ENCODE measurements at places on chromosomes 12 and 14. TPM values are rescaled to one million over a fixed set of nuclear protein-coding genes. Genes with fewer than 3 reads are reported as not detected.

The AICDA gene
- not detected for total RNA-seq

DNA sequence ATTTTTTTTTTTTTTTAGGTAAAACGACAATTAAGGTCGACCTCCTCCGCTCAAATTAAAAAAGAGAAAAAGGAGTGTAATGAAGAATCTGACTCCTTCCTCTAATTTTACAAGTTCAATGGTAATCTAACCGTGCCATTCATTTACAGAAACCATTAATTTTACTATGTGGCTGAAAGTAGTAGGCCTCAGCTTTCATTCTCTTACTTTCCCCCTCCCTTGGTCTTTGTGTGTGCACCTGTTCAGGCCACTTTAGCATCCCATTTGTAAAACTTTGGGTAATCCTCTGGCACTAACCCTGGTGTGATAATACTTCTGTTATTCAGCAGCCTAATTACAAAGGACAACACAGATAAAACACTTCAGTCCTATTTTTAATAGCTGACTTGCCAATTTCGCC, 128.1 kb downstream of the ASCL1 start:
- no peak for DNase-seq

The GPR68 gene
- total RNA-seq = 1.0 TPM

GRCh38 chr12:24360907-24361306, 411.4 kb upstream of the SOX5 start:
- DNase-seq = no peak

GRCh38 chr14:96103560-96104460, 64.6 kb downstream of the C14orf132 start:
- DNase-seq = no peak

DNA sequence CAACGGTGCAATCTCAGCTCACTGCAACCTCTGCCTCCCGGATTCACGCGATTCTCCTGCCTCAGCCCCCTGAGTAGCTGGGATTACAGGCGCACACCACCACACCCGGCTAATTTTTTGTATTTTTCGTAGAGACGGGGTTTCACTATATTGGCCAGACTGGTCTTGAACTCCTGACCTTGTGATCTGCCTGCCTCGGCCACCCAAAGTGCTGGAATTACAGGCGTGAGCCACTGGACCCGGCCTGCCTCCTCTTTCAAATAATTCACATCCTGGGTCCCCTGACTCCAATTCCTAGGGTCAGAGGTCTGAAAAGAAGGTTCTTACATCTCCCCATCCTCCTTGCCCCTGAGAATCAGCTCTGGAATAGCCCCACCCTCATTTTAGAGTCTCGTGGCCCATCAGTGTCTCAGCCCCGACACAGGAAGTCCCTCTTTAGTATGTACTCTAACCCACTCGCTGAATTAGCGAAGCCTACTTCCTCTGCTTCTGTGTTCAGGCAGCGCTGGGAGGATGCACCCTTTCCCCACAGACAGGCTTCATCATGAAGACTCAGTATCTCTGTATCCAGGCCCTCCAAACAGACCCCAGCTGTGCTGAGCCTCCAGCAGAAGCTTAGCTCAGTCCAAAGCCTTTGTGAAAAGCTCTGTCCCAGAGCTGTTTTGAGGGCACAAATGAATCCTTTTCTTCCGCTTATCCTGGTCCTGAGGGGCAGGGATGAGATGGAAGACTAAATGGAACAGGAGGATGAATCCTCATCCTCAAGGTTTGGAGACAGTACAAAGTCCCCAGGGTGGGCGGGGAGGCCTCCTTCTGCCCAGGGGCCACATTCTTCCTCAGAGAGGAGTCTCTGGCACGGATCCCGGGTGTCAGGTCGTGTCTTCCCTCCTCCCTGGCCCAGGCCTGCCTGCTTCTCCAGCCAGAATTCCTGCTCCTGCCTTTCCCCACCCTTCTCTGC, 3.5 kb downstream of the LPAR5 start:
- DNase-seq = peak; percentile 59

DNA sequence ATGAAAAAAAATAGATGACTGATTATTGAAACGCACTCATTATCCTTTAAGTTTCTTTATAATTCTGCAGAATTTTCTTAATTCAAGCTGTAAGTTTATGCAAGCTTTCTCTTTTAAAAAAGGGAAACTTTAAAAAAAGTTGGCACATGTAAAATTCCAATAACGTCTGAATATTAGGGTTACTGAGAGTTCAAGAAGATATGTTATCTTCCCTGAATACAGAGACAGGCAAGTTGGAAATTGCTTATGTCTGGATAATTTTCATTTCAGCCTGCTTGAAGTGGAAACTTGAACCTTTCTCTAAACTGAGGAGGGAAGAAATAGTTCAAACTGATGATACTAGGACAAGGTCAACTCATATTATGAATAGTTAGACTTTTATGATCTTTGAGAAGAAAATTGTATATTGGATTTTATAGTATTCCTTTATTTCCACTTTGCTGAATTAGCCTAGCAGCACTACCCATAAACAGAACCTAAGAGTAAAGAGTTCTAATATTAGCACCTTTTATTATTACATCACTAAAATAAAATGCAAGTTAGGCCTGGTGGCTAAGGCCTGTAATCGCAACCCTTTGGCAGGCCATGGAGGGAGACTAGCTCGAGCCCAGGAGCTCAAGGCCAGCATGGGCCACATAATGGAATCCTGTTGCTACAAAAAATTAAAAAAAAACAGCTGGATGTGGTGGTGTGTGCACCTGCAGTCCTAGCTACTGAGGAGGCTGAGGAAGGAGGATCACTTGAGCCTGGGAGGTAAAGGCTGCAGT, 288.0 kb downstream of the TRHDE start:
- DNase-seq = no peak

DNA sequence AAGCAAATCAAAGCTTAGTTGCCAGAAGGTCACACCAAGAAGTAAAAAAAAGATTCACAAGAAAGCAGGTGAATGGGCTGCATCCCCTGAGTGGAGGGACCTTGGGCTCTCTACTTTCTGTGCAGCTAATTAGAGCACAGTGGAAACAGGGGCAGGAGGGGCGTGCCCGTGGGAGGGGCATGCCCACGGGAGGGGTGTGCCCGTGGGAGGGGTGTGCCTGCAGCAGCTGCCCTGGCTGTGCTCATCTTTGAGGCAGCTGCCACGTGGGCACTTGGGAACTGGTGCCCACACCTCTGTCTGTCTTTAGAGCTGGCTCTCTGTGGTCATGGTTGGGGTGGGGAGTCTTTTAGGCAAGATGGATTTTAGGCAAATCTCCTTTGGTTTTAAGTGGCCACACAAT, 60.0 kb downstream of the EML1 start:
- no peak for DNase-seq

- DNase-seq = no peak
These were observed 252.2 kb downstream of the SYT10 start for GRCh38 chr12:33187409-33187808.

GRCh38 chr14:69803753-69804152, 6.7 kb upstream of the SLC10A1 start:
- DNase-seq = no peak

The EEF1AKMT3 gene
- total RNA-seq = 1.9 TPM

- no peak for DNase-seq
These were observed 46.9 kb upstream of the FLRT2 start for GRCh38 chr14:85483037-85483436.

- no peak for DNase-seq
These were observed 75.8 kb upstream of the CNTN1 start for GRCh38 chr12:40616383-40616915.

The TIGAR gene
- 15.8 TPM for total RNA-seq

- no peak for DNase-seq
These were observed 74.2 kb downstream of the NOC4L start for GRCh38 chr12:132218527-132218875.

DNA sequence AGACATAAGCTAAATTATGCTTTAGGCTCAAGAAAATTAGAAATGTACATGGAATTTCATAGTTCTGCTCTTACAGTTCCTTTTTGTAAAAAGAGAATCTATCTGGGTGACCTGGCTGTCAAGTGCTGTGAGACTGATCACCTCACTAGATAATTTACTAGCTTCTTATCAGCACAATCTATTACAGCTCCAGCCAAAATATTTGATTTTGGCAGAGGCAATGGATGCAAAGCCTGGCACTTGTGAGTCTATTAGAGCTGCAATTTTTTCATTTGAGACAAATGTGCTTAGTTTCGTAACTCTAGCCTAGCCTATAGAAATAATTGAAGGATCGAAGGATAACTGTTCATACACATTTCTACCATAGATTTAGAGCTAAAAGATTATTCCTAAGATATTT, 927.5 kb downstream of the SLC6A15 start:
- no peak for DNase-seq

GRCh38 chr14:68257969-68258368, 438.4 kb downstream of the RAD51B start:
- DNase-seq = no peak

- DNase-seq = no peak
These were observed 87.8 kb upstream of the NCOR2 start for GRCh38 chr12:124655048-124655697.

DNA sequence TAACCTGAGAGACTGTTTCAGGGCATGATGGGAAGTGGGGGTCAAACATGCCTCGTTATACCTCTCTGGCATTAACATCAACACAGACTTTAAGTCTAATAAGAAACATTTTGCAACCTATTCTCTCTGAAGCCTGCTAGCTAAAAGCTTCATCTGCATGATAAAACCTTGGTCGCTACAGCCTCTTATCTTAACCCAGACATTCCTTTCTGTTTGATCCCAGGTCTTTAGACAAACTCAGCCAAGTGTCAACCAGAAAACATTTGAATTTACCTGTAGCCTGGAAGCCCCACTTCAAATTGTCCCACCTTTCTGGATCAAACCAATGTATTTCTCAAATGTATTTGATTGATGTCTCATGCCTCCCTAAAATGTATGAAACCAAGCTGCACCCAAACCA, 9.1 kb downstream of the PPP2R3C start:
- DNase-seq = no peak

The NCAPD2 gene
- 121 TPM for total RNA-seq

DNA sequence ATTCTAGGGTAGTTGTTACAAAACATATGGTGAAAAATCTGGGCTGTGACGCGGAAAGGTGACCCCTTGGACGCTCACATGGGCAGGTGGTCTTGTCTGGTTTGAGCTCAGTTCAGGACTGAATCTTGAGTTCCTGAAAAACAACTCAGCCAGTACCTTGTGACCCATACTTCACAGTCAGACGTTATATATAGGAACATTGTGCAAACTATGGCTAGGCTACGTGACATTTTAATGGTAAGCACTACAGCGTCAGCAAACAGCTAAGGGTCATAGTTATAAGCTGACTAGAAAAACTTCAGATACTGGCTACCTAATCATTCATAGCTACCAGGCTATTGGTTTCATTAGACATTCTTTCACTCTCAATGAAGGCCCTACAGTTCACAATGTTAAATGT, 14.8 kb upstream of the EDDM3A start:
- no peak for DNase-seq

The OR10P1 gene
- total RNA-seq = not detected

- no peak for DNase-seq
These were observed 843.5 kb downstream of the BCL11B start for GRCh38 chr14:98428483-98428994.

GRCh38 chr12:96719660-96720362, 187.2 kb upstream of the NEDD1 start:
- DNase-seq = peak; percentile 37

GRCh38 chr12:29889737-29890136, 106.0 kb upstream of the TMTC1 start:
- DNase-seq = no peak

GRCh38 chr14:91283666-91284065, 39.2 kb upstream of the GPR68 start:
- DNase-seq = no peak

The INTS13 gene
- 13.2 TPM for total RNA-seq

The GLT1D1 gene
- 1.8 TPM for total RNA-seq

DNA sequence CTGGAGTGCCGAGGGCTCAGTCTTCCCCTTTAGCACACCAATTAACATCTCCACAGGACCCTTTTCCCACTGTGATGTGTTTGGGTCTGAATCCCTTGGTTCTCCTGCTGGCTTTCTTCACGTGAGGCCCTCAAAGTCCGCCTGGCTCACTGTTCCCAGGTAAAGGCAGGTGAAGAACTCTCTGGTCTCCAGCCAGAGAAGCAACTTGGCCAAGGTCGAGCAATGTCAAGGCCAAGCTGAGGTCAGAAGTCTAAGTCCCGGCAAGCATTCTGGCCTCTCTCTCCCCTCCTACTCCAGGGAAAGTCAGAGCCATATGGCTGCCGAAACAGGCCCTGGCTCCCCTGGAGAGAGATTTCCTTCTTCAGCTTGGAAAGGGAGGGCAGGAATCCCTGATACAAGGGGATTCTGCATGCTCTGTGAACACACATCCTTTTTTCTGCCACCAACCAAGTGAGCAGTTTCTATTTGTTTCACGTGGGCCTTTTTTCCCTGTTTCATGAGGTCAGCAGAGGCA, 61.4 kb upstream of the ESRRB start:
- no peak for DNase-seq

- no peak for DNase-seq
These were observed 156.0 kb downstream of the GXYLT1 start for GRCh38 chr12:41988715-41989114.

The PROX2 gene
- total RNA-seq = not detected

DNA sequence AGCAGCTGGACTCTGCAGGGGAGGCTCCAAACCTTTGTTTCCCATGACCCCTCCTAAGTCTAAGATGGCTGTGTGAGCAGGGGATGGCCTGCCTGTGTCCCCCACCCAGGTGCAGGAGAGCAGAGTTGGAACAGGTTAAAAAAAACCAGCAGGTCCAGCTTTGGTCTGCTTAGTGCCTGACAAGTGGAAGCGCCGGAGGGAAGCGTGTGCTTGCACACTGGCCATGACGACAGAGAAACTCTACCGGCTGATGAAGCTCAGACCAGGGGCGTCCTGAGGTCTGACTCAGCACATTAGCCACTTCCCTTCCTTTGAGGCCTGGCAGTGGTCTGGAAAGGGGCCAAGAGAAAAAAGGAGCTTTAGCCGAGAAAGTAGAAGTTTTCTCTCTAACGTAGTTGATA, 280.1 kb downstream of the VRK1 start:
- DNase-seq = no peak

DNA sequence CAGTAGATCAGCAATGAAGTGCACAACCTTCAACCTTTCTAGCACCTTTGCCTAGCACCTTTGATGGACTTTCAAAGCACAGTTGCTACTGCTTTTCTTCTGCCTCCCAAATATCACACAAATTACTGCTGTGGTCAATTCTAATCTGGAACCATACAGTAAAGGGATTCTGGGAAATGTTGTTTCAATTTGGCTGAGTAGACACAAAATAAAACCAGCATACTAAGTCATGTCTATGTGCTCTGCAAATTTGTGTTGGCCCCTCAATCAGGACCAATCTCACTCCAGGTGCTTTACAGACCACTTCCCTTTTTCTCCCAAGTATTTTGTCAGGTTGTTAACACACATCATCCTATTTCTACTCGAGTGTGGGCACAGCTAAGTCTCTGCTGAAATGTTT, 38.3 kb upstream of the ADAMTS20 start:
- no peak for DNase-seq

The KRT3 gene
- total RNA-seq = not detected

The STAC3 gene
- total RNA-seq = 4.2 TPM

- DNase-seq = no peak
These were observed 92.8 kb upstream of the PLXNC1 start for GRCh38 chr12:94055528-94055927.

DNA sequence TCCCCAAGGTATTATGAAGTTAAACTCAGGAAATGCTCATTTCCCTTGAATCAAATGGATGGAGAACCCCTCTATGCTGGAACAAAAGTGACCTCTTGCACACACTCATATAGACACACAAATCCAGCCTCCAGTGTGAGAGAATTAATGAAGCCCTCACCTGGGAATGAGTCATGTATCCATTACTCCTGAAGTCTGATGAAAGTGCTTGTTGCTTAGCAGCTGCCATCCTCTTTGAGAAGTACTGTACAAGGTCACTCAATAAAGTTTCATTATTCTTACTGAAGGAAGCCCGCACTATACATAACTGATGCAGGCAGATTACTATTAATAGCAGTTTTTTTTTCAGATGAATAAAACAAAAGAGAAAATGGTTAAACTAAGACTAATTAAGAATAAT, 102.3 kb downstream of the RERG start:
- no peak for DNase-seq

Measured in naive thymus-derived CD4-positive, alpha-beta T cell (primary cell).